Stimulated activated CD8-positive, alpha-beta memory T cell treated with anti-CD3 and anti-CD28 coated beads, Interleukin-15, amount 100 ng/mL, for 4 hours (primary cell): ENCODE measurements at places on chromosomes 1 and 21.

DNA sequence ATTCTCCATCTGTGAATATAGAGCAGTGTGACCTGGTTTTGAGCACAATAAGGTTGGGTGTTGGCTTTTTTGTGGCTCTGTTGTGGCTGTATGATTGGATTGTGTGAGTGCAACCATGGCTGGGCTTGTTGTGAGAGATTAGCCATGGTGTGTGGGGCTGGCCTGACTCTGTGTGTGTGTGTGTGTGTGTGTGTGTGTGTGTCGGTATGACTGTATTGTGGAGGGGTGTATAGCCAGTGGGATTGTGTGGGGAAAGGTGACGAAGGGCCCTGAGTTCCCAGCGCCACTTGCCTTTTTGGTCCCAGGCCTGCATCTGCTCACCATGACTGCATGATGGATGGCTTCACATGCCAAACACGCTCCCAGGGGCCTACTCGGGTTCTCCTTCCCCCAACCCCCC is 5.9 kb upstream of the SLC6A9 start:
- no peak for DNase-seq

GRCh38 chr1:209850342-209850979 is 22.7 kb downstream of the UTP25 start:
- no peak for DNase-seq

- no peak for DNase-seq
These were observed 31.0 kb upstream of the SOX13 start for GRCh38 chr1:204041803-204042505.

GRCh38 chr1:26945728-26946127 is 14.5 kb downstream of the KDF1 start:
- DNase-seq: no peak

DNA sequence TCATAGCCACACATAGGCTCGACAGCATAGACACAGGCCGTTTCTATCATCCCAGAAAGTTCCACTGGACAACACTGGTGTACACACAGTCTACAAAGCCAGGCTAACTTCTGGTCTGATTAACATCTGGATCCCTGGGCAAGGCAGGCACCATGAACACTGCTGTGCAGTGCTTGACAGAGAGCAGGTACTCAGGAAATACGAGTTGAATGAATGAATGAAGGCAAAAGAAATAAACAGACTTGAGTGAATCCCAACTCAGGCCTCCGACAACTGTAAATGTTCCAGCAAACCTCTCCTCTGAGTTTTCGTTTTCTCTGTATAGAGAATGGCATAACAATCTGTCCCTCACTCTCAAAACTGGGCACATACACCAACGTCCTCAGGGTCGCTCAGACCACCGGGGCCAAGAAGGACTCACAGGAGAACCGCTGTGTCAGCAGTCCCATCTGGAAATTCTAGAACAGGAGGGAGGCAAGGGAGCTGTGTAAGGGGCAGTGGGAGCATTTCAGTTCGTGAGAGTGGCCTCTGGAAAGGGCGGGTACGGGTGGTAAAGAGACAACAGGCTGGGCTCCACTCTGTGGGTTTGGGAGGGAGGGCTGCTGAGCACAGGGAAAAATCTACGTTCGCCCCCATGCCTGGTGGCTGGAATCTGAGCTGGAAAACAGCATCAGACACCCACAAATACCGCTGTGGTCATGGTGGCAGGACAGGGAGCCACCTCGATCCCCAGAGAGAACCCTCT is 15.1 kb upstream of the ECE1 start:
- DNase-seq: no peak

- DNase-seq: no peak
These were observed 45.0 kb downstream of the NSL1 start for GRCh38 chr1:212746546-212746945.

- no peak for DNase-seq
These were observed 789.3 kb downstream of the USP25 start for GRCh38 chr21:16519036-16519435.

- DNase-seq: no peak
These were observed 97.6 kb downstream of the ROR1 start for GRCh38 chr1:63871463-63871862.

DNA sequence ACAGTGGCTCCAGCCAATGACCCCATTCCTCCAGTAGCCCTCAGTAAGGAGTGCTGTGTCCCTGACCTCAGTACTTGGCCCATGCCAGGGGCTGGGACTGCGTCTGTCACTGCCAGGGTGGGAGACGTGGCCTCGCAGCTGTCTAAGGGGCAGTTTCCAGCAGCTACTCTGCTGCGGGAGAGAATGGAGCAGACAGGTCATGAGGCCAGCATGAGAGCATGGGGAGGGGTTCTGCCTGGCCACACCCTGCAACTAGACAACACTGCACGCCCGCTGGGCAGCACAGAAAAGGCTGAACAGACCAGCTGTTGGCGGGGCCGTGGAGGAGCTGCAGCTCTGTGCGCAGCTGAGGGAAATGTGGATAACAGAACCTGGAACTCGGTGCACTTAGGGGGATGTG is 91.6 kb upstream of the COL6A1 start:
- DNase-seq: no peak

DNA sequence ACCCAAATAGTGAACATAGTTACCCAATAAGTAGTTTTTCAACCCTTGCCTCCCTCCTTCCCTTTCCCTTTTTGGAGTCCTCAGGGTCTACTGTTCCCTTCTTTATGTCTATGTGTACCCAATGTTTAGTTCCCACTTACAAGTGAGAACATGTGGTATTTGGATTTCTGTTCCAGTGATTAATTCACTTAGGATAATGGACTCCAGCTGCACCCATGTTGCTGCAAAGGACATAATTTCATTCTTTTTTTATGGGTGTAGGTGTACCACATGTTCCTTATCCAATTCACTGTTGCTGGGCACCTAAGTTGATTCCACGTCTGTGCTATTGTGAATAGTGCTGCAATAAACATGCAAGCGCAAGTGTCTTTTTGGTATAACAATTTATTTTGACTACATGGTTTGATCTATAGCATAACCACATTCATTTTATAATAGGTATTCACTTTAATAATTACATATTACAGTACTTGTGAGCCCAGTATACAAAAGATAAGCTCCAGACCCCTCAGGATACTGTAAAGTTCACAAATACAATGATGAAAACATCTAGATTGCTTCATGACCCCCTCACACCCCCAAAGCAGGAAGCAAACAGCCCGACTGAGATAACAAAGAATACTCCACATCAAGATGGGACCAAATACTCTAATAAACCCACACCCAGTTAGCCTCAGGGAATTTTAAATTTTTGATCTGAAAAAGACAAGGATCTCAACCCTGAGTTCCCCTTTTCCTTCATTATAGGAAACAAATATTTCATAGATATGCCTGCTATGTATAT is 45.3 kb downstream of the PUM1 start:
- no peak for DNase-seq
